ENCODE measurements at places on chromosomes 1 and 21. TPM values are rescaled to one million over a fixed set of nuclear protein-coding genes. Genes with fewer than 3 reads are reported as not detected.
A peak's percentile ranks its signal among the peaks of the same experiment; 100 is the strongest.

GRCh38 chr1:56904663-56905397 lies 50.2 kb downstream of the C8A start:
- DNase-seq: no peak

DNA sequence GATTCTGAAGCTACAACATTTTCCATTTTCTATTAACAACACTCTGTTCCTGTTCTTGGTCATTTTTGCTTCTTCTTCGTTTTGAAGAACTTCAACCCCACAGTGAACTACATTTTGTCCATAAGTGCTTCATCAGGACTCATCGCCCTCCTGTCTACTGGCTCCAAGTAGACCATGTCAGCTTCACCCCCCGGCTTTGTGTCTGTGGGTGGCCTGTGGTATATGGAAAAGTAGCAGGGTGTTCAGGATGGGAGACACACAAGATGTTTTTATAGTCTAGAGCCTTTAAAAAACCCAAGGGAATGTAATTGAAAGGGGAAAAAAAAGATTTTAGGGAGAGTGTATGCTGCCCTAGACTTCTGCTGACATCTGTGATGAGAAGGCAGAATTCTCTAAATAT lies 46.1 kb downstream of the GIPC2 start:
- no peak for DNase-seq

DNA sequence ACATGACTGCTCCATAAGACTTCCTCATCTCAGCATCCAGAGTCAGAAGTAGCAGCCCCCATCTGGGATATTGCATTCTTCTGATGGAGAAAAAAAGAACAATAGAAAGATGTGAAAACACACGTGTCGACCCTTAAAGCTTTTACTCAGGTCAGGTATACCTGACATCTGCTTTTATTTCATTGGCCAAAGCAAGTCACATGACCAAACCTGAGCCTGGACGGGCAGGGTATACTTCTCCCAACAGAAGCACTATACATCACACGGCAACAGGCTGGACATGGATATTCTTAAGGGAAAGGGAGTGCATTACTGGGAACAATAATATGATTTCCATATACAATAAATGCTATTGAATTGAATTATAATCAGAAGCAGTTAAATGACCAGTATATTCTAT lies 243.3 kb downstream of the LMO4 start:
- no peak for DNase-seq

DNA sequence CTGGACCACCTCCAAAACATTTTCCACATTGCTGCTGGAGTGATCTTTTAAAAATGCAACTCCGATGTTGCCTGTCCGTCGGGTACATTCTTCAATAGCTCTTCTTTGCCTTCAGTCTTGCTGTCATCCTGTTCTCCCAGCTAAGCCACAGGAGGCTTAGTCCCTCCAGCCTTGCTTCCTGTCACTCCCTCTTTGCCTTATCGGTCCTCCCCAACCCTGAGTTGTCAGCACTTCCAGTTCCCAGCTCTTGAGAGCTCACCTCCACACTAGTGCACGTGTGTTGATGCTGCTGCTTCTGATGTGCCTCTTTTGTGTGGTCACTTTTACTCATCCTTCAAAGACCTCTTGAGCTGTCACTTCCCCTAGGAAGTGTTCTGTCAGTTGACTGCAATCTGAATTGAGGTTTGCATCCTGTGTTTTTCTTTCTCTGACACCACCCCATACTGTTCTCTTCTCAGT lies 15.3 kb downstream of the UCK2 start:
- DNase-seq: no peak

GRCh38 chr1:112935461-112936111 lies 20.4 kb downstream of the SLC16A1 start:
- DNase-seq: no peak

GRCh38 chr1:20666804-20667203 lies 5.6 kb upstream of the DDOST start:
- no peak for DNase-seq

DNA sequence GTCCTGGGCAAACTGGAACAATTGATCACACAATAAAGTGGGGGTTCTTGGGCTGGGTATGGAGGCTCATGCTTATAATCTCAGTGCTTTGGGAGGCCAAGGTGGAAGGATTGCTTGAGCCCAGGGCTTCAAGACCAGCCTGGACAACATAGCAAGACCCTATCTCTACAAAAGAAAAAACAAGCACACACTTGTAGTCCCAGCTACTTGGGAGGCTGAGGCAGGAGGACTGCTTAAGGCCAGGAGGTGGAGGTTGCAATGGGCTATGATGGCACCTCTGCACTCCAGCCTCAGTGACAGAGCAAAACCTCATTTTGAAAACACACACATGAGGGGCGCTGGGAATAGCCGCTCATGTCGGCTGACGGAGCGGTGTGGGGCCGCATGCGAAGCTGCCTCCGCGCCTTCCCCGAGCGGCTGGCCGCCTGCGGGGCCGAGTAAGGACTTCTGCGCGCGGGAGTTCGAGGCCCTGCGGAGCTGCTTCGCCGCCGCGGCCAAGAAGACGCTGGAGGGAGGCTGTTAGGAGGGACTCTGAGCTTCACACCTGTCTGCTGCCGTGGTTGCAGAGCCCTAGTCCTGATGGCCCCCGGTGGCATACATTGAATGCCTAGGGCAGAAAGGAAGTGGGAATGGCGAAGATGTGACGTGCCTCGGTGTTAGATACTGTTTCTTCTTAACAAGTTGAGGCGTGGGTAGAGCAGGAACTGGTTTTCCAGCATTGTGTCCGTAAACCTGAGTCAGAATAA lies 59.5 kb downstream of the ACBD3 start:
- peak; percentile 47 for DNase-seq

DNA sequence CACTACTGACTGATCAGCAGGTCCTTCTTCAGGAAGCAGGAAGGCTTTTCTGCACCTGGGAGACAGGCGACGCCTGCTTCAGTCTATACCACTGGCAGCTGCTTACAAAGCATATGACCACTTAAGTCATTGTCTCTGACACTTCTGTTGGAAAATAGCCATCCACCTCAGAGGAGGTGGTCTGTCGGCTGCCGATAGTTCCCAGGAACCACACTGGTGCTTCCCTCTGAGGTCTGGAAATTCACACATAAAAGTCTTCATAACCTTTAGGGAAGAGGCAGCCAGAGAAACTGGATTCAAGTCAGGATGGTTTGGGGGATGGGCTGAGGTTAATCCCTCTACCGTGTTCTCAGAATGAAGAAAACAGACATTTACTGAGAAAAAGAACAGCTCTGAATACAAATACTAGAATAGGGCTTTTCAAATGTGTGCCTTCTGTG lies 15.6 kb upstream of the SRP9 start:
- no peak for DNase-seq

GRCh38 chr21:19565587-19565986 lies 1162.0 kb upstream of the TMPRSS15 start:
- no peak for DNase-seq

DNA sequence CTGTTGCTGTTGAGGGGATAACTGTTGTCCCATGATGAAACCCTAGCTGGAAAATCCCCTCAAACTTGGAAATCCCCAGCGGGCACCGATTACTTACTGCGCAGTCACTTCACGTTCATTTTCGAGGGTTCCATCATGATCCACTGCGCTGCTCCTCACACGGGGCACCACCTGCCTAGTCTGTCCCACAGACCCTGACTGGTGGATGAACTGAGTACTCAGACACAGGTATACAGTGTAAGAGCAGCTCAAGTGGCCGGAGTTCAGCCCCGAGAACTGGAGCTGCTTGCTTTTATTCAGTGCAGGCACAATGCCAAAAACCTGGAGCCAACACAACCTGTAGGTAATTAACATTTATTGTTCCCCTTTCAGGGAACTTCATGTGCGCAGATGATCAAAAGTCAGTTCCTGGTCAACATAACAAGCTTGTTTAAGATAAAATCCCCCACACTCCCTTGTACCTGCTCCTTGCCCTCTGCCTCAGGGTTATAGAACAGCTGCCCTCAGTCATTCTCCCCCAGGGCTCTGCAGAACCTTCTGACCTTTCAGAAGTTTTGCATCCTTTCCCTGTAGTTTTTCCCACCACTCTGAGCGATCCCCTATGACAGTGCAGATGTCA lies 46.5 kb upstream of the PRELP start:
- DNase-seq: no peak

AUNIP gene
- 11.0 TPM for total RNA-seq

- no peak for DNase-seq
Measured at GRCh38 chr1:44237721-44238457, 24.6 kb downstream of the DMAP1 start.

FAM163A gene
- total RNA-seq: not detected

DNA sequence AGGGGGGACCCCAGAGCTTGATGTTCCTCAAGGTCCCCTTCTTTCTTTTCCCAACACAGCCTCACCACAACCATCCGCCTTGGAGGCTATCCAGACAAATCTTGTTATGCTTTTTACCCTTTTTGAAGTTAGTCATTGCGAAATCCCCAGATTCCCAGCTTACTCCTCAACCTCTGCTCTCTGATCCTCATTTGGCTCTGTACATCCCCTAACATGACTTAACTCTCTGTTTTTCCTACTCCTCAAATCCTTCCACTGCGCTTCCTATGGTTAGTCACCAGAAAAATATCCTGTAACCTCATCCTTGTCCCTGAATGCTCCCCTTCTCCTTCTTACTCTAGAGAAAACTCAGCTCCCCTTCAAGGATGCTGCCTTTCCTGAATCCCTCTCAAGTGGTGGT lies 189.1 kb upstream of the POU3F1 start:
- no peak for DNase-seq

TTC24 gene
- not detected for total RNA-seq

NBPF6 gene
- 0.94 TPM for total RNA-seq

KCNQ4 gene
- total RNA-seq: 0.81 TPM

DNA sequence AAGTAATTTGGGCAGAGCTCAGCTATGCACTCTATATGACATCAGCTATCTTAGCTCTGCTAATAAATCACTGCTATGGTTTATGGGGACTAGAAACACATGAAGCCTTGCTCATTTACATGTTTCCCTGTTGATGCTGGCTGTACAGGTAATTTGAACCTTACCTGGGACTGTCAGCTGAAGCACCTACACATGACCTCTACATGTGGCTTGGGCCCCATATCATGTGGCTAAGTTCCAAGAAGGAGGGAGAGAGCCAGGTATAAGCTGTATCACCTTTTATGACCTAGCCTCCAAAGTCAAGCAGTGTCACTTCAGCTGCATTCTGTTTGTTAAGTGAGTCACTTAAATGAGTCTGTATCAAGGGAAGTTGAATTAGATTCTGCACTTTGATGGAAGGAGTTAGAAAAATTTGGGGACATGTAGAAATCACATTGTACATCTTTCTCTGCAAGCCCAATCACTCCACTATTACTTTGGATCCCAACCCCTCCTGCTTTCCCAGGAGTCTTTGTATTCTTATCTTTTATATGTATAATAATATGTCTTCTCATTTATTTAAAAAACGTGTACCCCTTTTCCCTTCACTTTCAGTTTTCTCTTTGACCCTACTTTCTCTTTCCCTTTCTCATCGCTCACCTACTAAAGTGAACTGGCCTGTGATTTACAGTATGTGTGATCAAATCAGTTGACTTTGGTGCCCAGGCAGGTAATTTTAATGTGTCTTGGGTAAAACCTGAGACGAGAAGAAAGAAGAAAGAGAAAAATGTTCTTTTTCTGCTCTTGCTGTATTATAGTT lies 53.4 kb upstream of the PRKACB start:
- no peak for DNase-seq

- DNase-seq: no peak
Measured at GRCh38 chr1:146001709-146002108, 5.3 kb upstream of the TXNIP start.

GRCh38 chr1:185654199-185654951 lies 79.8 kb upstream of the HMCN1 start:
- no peak for DNase-seq

RUNX1 gene
- total RNA-seq: 61.6 TPM

OR2T6 gene
- not detected for total RNA-seq

LRRIQ3 gene
- 1.1 TPM for total RNA-seq

GRCh38 chr1:88847643-88848042 lies 43.7 kb downstream of the GTF2B start:
- peak; percentile 25 for DNase-seq

GRCh38 chr1:17521946-17522612 lies 17.4 kb upstream of the ARHGEF10L start:
- no peak for DNase-seq

All from PC-9 (cell line).